DMS153 (cell line): ENCODE measurements at places on chromosomes 2 and 18.

DNA sequence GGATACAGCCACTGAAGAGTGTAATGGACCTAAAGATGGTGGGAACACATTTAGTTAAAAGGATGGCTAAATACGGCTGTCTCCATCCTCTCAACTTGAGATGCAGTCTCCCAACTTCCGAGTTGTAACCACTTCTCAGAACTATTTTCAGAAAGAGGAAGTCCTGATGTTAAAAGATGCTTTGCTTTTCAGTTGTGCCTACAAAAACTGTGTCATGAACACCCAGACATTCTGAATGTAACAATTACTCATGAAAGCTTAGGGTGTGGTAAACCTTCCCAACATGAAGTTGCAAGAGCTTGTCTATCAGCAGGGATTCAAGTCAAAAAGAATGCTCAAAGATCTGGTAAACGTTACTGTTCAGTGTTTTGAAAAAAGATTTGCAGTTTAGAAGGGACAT is 147.9 kb downstream of the DOCK10 start:
- DNase-seq: no peak

DNA sequence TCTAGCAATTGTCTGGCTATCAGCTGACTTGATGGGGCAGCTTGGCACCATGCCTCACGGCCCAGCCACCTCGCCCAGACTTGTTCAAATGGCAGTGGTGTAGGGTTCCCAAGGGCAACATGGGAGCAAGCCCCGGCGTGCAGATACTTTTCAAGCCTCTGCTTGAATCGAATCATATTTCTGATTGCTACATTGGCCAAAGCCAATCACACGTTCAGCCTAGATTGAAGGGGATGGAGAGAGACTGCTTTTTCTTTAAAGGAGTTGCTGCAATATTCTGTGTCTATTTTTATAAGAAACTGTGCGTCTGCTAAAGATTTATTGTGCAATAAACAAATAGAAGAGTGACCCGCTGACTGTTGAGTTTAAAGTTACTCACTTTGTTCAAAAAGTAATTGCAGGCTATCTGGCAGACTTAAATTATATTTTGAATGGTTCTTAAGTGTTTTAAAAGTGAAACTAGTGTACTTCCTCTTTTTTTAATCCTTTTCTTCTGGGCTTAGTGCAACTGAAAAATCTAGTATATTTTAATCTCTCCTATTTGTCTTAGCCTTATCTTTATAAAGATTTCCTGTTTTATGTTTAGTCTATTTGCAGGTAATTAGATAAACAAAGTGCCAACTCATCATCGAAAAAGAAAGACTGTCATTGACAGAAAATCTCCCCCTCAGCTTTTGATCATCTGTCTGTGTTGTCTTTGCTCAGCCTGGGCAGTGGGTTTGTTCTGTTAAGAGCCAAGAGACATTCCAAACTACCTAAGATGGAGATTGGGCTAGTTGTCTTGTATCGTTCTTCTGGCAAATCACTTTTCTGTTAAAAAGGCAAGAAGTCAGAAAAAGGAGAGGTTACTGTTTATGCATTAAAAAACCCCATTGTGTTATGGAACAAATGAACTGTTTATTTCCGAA is 156.1 kb downstream of the TPGS2 start:
- peak; percentile 92 for DNase-seq

DNA sequence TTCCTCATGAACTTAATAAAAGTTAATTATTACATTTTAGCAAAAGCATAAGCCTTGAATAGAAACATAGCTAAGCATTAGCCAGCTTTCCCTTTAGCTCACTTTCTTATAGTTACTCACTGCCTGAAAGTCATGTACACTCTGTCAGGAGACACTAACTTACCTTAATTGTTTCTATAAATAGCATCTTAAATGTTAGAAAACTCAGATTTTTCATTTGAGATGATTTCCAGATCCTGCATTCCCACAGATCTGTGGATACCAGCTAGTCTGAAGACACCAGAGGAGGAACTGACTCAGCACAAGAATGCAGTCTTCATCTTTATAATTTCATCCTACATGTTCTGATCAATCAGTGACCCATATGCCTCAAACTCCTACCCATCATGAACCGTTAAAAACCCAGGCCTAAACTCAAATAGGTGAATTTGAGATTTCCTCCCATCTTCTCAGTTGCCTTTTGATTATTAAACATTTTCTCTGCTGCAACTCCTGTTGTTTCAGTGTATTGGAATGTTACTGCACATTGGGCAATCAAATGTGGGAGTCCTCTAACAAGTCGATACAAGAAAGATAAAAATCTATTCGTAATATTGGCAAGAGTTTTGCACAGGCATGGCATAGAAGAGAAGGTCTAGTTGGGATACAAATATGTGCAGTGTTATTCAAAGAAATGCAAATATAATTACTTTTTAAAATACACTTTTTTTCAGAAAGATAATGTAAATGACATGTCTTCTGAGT is 857.4 kb upstream of the CDH2 start:
- no peak for DNase-seq

- DNase-seq: no peak
Observed at GRCh38 chr18:4357579-4357978, 97.5 kb downstream of the DLGAP1 start.

DNA sequence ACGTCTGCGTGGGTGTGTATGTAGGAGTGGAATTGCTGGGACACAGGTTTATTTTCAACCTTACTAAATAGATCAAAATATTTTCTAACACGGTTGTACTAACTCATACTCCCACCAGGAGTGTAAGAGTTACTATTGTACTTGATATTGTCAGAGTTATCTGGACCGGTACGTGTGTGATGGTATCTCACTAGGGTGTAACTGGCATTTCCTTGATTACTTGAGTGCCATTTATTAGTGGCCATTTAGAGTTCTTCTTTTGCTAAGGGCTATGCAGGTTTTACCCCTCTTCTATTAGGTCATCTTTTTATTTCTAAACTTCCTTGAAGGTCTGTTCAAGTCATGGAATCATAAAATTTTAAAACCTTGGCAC is 33.5 kb downstream of the CENPO start:
- DNase-seq: no peak

DNA sequence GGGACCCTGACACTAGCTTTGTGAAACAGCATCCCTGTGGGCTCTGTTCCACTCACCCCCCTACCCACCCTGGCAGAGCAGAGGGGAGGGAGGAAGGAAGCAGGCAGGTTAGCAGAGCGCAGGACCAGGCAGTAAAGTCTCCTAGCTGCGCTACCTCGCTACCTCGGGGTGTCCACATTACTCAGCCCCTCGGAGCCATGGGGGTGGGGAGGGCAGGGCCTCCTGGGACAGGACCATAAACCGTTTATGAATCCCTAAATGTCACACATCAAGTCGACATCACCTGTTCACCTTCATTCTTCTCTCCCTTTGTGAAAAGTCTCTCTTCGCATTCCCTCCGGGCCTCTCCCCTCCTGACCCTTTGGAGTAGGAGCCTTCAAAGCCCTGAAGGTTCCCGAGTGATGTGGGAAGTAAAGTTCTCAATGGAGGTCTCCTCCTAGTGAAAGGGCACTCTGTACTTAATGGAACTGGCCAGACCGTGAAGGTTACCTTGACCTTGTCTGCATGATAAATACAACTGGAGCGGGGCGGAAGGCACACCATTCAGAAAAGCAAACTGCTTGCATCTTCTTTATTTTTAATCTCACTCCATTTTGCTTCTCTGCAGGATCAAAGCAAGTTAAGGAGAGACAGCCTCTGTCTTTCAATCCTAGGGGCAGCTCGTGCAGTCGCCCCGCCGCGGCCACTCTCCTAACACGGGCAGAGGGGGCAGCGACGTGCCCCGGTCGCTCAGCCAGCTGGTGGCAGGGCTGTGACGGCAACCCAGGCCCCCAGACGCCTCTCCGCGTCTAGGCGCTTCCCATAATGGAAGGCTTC is 23.7 kb upstream of the SMAD7 start:
- DNase-seq: no peak

GRCh38 chr18:78115896-78116561 is 863.6 kb upstream of the SALL3 start:
- no peak for DNase-seq

DNA sequence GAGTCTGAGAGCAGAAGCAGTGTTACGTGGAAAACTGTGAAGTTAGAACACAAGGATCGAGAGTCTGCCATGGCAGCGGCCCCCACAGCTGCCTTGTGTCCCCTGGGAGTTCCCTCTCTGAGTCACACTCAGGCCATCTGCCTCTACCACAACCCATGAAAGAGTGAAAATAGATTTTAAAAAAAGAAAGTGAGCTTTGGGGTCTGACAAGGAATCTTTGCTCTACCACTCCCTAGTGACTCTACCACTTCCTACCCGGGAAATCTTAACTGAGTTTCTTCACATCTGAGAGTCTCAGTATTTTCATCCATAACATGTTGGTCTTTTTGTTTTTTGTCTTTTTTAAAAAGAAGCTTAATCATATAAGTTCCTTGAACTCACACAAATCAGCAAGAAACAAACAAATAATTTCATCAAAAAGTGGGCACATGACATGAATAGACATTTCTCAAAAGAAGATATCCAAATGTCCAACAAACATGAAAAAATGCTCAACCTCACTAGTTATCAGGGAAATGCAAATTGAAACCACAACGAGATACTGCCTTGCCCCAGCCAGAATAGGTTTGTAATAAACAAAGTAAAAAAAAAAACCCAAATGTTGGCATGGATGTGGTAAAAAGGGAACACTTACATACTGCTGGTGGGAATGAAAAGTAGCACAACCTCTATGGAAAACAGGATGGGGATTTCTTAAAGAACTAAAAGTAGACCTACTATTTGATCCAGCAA is 2.4 kb upstream of the MSGN1 start:
- DNase-seq: no peak

DNA sequence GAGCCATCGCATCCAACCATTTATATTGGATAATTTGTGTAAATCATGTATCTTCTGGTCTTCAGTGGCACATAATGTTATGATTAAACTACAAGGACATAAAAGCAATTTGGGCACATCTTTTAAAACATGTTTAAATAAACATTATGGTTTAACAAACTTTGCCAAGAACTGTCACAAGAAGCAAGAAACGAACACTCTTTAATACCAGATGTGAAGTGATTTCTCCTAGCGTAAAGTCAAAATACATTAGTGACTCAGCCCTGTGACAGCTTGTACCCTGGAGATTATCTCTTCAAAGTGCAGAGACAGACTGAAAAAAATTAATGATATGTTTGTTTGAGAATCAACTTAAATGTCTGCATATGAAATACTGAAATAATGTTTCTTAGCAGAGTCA is 39.9 kb downstream of the DSEL start:
- DNase-seq: no peak

DNA sequence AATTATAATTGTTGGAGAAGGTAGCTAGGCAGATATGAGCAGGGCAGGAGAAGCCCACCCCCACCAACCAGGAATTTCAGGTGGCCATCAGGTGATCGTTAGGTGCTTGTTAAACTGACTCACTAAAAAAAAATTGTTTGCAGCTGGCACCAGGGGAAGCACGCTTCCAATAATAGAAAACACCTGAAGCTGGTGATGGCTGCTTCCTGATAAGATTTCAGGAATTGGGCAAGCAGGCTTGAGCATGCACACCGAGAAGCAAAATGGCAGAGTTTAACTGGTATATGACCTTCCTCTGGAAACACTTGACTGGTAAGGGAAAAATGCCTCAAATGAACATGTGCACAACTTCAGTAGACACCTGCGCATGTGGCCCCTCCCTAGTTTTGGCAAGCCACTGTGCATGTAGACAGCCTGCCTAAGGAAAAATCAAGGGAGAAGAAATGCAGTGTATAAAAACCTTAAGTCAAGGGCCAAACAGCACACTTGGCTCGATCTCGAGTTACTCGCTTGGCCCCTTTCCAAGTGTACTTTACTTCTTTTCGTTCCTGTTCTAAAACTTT is 292.8 kb downstream of the CCDC85A start:
- peak; percentile 10 for DNase-seq

DNA sequence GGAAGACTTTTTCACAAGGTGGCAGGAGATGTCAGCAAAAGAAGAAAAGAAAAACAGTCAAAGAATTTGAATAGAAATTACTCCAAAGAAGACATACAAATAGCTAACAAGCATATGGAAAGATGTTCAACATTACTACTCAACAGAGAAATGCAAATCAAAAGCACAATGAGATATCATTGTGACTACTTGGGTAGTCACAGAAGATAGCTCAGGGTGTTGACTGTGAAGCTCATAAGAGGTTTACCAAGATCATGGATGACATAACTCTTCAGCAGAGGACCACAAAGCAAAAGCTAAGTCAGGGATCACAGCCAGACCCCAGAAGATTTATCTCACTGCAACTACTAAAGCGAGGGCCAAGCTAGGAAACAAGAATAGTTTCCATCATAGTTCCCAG is 53.0 kb upstream of the TANK start:
- no peak for DNase-seq

DNA sequence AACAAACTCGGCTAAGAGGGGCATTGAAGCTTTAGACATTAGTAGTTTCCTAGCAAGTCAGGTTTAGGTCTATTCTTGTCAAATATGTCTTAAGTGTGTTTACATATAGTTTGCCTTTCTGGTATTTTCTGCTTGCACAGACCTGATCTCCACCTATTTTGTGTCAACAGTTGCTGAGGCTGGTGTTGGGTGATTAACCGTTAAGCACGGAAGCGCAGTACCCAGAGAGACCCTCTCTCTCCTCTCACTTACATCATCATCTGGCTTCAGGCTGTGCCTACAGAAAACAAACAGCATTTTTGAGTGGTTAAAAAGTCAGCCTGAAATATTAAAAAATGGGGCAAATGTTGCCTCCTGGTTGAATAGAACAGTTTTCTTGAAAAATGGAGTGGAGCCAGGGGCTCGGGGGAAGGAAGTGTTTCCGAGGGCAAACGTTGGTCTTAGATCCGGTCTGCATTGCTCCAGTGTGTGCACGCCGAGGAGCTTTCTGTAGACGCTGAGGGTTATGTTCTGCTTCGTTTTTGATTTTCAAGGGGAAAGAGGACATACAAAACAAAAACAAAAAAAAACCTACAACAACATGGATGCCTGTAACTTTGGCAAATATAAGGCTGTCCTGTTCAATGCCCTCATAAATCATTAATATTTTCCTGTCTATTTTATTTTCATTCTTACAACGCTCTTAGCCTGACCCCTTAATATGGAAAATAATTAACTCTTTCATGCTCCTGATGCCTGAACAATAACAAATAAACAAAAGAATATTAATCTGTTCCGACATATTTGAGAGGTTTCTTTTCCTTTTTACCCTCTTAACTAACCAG is 120.8 kb downstream of the MEIS1 start:
- no peak for DNase-seq

DNA sequence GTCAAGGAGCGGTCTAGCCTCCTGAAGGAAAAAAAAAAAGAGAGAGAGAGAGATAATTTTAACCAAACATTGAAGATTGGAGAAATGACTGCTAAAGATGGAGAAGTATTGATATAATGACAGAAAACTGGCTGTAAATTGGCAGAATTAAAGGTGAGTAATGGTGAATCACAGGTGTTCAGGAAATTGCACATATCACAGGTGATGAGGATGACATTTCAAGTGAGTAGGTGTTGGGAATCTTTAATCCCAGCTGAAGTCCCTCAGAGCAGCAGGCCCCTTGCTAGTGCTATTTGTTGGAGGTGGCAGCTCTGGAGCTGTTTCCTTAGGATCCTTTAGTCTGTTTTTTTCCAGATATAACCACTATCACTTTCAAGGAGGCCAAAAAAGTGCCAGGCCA is 678.4 kb upstream of the VRK2 start:
- DNase-seq: no peak

GRCh38 chr2:172088245-172089004 is 3.1 kb downstream of the DLX1 start:
- no peak for DNase-seq

- DNase-seq: no peak
Observed at GRCh38 chr2:75523313-75524275, 37.1 kb downstream of the EVA1A start.
